Suppressor macrophage treated with lipopolysaccharide for 4 hours (primary cell): ENCODE measurements at places on chromosomes 7 and 10.

DNA sequence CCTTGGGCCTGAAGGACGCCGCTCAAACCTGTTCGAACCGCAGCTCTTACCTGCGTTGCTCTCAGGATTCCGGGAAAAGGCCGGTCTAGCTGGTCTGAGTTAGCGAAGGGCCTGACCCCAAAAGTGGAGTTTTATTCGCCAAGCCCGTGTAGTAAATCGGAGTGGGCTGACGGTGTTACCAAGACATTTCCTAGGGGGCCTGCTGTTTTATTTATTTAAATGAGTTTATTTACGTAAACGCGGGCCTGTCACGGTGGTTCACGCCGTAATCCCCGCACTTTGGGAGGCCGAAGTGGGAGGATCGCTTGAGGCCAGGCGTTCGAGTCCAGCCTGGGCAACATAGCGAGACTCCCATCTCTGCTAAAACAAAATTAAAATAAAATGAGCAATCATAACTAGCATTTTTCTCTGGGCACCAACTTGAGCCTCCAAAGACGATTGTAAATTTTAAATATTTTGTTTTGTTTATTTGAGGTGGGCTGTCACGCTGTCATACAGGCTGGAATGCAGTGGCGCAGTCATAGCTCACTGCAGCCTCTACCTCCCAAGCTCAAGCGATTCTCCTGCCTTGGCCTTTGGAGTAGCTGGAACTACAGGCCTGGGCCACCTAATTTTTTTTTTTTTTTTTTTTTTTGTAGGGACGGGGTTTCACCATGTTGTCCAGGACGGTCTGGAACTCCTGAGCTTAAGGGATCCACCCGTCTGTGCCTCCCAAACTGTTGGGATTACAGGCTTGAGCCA, 903 bp downstream of the ZNF655 start:
- peak; percentile 32 for DNase-seq

- DNase-seq, result no peak
These were observed 12.1 kb downstream of the CRYGN start for GRCh38 chr7:151427705-151428377.

- DNase-seq, result no peak
These were observed 81.9 kb upstream of the CAPZA2 start for GRCh38 chr7:116780521-116780920.

- DNase-seq, result no peak
These were observed 33.4 kb upstream of the OPTN start for GRCh38 chr10:13066527-13066926.

GRCh38 chr7:27168265-27168947, 3.1 kb upstream of the HOXA9 start:
- DNase-seq, result no peak

GRCh38 chr10:35594115-35595079, 10.7 kb upstream of the GJD4 start:
- no peak for DNase-seq

DNA sequence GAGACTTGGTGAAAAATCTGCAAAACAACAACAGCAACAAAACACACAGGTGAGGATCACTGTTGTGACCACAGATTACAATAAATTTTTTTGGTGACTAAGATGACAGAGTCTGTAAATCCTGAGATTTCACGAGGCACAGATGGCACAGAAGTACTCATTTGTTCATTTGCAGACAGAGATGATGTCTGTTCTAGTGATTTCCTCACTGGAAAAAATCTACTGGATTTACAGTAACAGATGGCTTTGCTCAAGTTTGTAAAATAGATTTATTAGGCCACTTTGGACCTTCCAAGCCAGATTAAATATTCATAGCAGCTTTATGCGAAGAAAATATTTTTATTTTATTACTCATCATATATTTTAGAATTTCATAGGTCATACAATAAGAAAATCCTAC, 113.5 kb upstream of the IL6 start:
- DNase-seq, result no peak

GRCh38 chr10:6194311-6194710, 8.4 kb upstream of the PFKFB3 start:
- DNase-seq, result no peak

- DNase-seq, result no peak
These were observed 43.6 kb downstream of the PIP4K2A start for GRCh38 chr10:22670788-22671187.

DNA sequence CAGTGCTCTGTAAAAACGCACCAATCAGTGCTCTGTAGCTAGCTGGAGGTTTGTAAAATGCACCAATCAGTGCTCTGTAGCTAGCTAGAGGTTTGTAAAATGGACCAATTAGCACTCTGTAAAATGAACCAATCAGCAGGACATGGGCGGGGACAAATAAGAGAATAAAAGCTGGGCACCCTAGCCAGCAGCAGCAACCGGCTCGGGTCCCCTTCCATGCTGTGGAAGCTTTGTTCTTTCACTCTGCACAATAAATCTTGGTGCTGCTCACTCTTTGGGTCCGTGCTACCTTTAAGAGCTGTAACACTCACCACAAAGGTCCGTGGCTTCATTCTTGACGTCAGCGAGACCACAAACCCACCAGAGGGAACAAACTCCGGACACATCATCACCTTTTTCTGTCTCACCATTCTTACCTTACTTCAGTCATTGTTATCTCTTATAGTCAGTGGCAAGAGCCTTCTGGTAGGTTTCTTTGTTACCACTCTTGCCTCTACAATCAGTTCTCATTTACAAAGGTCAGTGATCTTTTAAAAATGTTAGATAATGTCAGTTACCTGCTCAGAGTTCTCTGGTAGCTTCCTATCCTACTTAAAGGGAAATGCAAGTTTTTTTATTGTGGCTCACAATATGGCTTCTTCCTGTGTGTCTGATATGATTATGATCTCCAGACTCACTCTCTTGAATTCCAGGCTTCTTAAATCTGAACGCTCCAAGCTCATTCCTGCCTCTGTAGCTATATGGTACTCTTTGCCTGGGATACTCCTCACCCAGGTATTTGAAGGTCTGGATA, 4.5 kb downstream of the STAM start:
- no peak for DNase-seq

DNA sequence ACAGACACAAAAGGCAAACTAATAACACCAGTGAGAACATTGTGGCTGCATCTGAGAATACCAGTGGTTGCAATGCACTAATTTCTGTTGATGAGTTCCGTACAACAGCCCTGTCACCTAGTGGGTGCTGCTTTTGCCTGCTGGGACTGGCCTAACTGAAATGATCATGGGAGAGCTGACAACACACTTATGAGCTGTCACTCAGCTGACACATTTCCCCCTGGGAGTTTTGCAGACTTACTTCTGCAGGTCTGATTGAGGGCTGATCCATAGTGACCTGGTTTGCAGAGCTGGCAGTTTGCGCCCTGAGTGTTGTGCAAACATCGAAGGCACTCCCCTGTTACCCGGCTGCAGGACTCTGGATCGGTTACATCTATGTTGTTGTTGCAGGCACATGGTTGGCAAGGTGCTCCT, 60.6 kb upstream of the LAMB1 start:
- DNase-seq, result peak; percentile 4

- no peak for DNase-seq
These were observed 129.9 kb upstream of the AGK start for GRCh38 chr7:141421306-141421705.

GRCh38 chr7:94687076-94687475, 31.1 kb upstream of the SGCE start:
- no peak for DNase-seq

GRCh38 chr10:80497187-80498077, 40.3 kb upstream of the SH2D4B start:
- DNase-seq, result no peak
